ENCODE measurements at places on chromosomes 11 and 22. TPM values are rescaled to one million over a fixed set of nuclear protein-coding genes. Genes with fewer than 3 reads are reported as not detected.

The ALG9 gene
- total RNA-seq = 21.2 TPM

The IFITM10 gene
- 0.51 TPM for total RNA-seq

The SVIP gene
- total RNA-seq = 2.6 TPM

The NEFH gene
- total RNA-seq = 0.85 TPM

The FJX1 gene
- 44.0 TPM for total RNA-seq

The GUCY1A2 gene
- total RNA-seq = 7.0 TPM

The TMEM41B gene
- total RNA-seq = 42.4 TPM

The CYB5R2 gene
- total RNA-seq = 14.0 TPM

The OR52I1 gene
- not detected for total RNA-seq

The NARS2 gene
- 6.3 TPM for total RNA-seq

The TTC38 gene
- total RNA-seq = 35.4 TPM

The LRRC74B gene
- total RNA-seq = not detected

The MS4A4A gene
- total RNA-seq = not detected

The TRIM77 gene
- not detected for total RNA-seq

The HTR3B gene
- total RNA-seq = not detected

The CWC15 gene
- 26.0 TPM for total RNA-seq

The OVOL1 gene
- not detected for total RNA-seq

The RTN4RL2 gene
- 10.6 TPM for total RNA-seq

The OR2AG2 gene
- not detected for total RNA-seq

The BRSK2 gene
- 0.09 TPM for total RNA-seq

The SYT7 gene
- total RNA-seq = 2.6 TPM

The OR6T1 gene
- not detected for total RNA-seq

The CSRP3 gene
- total RNA-seq = not detected

The BATF2 gene
- total RNA-seq = 0.51 TPM

The MOB2 gene
- total RNA-seq = 22.9 TPM

The CATSPERZ gene
- not detected for total RNA-seq

The PHOX2A gene
- total RNA-seq = not detected

The UCP3 gene
- 0.47 TPM for total RNA-seq

The APOBEC3F gene
- total RNA-seq = 1.5 TPM

The TMEM151A gene
- 5.6 TPM for total RNA-seq

The ZP1 gene
- total RNA-seq = 0.93 TPM

The GAL3ST1 gene
- total RNA-seq = 0.12 TPM

The SLCO2B1 gene
- total RNA-seq = not detected

The BTG4 gene
- not detected for total RNA-seq

The PGA5 gene
- not detected for total RNA-seq

The CDC42BPG gene
- total RNA-seq = not detected

The TRPC6 gene
- total RNA-seq = 0.82 TPM

The GRIA4 gene
- not detected for total RNA-seq

The PLA2G3 gene
- total RNA-seq = not detected

The NAALAD2 gene
- total RNA-seq = 2.7 TPM

The PACS1 gene
- total RNA-seq = 42.0 TPM

The OR4A16 gene
- total RNA-seq = not detected

The SLC35F2 gene
- 4.4 TPM for total RNA-seq

The MUC5AC gene
- not detected for total RNA-seq

The RIC3 gene
- total RNA-seq = not detected

The HBB gene
- total RNA-seq = not detected

The SLC43A3 gene
- total RNA-seq = 32.3 TPM

The TMPRSS4 gene
- not detected for total RNA-seq

The UBQLNL gene
- not detected for total RNA-seq

The CRYAB gene
- 88.3 TPM for total RNA-seq

The ACCS gene
- 17.5 TPM for total RNA-seq

The GRAP2 gene
- total RNA-seq = not detected

The GGTLC3 gene
- total RNA-seq = not detected

The ART1 gene
- total RNA-seq = not detected

The MMP27 gene
- not detected for total RNA-seq

The APOL3 gene
- 17.8 TPM for total RNA-seq

The OSM gene
- total RNA-seq = not detected

All from pericardium fibroblast (primary cell).